ENCODE measurements at places on chromosomes 7 and 10.

DNA sequence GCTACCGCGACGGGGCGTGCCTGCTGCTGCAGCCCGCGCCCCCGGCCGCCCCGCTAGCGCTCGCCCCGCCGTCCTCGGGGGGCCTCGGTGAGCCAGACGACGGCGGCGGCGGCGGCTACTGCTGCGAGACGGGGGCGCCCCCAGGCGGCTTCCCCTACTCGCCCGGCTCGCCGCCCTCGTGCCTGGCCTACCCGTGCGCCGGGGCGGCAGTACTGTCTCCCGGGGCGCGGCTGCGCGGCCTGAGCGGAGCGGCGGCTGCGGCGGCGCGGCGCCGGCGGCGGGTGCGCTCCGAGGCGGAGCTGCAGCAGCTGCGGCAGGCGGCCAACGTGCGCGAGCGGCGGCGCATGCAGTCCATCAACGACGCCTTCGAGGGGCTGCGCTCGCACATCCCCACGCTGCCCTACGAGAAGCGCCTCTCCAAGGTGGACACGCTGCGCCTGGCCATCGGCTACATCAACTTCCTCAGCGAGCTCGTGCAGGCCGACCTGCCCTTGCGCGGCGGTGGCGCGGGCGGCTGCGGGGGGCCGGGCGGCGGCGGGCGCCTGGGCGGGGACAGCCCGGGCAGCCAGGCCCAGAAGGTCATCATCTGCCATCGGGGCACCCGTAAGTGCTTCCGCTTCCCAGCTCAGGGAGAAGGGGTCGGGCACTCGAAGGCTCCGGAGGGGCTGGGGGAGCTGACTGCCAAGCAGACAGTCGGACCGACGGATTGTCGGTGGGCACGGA, 761 bp downstream of the PTF1A start:
- DNase-seq, result no peak

DNA sequence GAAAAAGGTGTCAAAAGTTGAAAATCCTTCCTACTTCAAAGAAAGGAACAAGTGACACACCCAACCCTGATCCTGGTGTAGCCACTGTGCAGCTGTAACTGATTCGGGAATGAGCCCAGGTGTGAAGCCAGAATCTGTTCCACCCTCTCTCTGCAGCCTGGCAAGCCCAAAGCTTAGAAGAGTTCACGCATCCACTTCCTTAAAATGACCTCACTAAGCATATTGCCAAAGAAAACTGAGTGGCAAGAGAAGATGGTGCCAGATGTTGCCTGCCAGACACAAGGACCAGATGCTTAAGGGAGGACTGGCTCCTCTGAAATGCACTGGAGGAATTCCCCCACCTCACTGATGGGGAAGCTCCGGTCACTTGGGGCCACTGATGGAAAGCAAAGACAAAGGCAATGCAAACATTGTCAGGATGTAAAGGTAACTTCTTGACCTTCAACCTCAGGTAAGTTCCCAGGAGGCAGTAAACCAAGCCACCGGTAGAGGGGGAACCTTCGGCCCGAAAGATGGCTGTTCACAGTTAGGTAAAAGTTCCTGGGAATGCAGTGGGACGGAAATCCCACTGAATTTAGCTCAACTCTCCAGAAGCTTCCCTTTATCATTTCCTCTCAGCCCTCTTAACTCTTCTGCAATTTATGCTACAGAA, 554.9 kb downstream of the KCNMA1 start:
- no peak for DNase-seq

DNA sequence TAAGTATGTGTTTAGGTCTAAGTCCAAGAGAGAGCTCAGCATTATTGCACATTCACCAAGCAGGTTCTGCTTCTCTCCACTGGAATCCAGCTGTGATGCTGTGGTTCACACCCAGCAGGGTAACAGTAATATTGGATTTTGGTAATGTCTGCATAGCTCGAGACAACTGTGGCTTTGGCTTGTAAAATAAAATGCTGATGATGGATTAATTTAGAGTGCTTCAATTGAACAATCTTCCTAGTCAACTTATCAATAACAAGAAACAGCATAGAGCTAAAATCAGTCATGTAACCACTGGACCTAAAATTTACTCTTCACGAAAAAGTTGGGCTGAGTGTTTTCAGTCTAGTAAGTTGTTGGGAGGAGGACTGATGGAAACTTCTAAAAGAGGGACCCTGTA, 709.2 kb downstream of the TYW1 start:
- no peak for DNase-seq

- no peak for DNase-seq
Measured at GRCh38 chr7:71846160-71846559, 566.0 kb downstream of the CALN1 start.

GRCh38 chr7:77698042-77698625, 1.9 kb downstream of the RSBN1L start:
- DNase-seq, result no peak

- no peak for DNase-seq
Measured at GRCh38 chr10:128421371-128422160, 295.3 kb upstream of the MKI67 start.

- no peak for DNase-seq
Measured at GRCh38 chr7:67760971-67761370, 764.3 kb downstream of the TYW1 start.

DNA sequence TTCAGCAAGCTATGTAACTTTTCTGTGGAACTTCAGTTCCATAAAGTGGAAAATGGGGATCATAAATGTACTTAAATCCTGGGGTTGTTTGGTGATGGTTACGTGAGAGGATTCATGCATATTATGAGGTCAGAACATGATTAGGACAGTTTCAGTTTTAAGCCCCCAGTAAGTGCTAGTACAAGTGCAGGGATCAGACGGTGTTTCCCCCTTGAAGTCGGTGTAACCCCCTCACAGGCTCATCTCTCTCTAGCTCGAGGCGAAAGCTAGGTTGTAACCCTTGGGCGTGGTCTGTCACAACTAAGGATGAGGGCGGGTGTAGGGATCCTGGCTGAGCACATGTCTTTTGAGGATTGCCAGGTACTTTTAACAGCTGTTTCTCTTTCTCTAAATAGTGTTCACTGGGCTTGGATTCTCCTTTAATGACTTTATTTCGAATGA, 84.7 kb downstream of the SPAG6 start:
- no peak for DNase-seq

DNA sequence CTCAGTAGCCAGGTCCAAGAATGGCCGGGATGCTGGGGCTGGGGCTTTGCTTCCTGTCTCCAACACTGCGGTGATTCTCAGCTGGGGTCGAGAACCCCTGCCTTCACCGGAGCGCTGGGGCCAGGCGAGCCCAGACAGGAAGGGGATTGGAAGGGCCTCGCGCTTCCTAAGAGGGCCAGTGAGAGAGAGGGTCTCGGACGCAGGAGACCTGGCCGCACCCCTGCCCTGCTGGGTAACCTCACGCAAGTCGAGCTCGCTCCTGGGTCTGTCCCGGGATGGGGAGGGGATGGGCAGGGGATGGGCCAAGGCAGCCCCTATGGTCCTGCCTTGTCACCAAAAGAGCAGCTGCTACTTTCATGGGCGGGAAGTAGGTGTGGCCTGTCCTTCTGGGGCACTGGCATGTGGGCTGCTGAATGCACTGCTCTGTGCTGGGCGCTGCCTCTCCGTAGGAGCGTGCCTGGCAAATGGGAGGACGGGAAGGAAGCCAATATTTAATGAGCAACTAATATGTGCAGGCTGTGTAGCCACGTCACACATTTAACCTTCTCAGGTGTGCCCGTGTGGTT, 20.0 kb downstream of the KCNK18 start:
- DNase-seq, result no peak

- no peak for DNase-seq
Measured at GRCh38 chr10:3020881-3021280, 46.5 kb upstream of the PFKP start.

GRCh38 chr10:101611096-101611905, 23.2 kb downstream of the DPCD start:
- DNase-seq, result no peak

DNA sequence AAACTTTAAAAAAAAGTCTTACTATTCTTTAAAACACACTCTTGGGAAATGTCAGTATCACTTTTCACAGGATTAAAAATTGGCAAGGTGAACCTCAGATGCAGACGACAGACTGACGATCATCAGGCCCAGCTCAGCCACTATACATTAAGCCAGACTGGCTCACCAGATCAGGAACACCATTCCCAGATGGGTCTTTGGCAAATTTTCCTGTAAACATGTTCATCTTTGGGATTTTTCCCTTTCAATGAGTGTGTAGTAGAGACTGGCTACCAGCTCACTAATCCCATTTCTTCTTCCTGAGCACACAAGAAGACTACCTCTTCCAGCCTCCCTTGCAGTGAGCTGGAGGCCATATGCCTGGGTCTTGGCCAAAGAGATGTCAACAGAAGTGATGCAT, 142.7 kb upstream of the CHST15 start:
- DNase-seq, result no peak

DNA sequence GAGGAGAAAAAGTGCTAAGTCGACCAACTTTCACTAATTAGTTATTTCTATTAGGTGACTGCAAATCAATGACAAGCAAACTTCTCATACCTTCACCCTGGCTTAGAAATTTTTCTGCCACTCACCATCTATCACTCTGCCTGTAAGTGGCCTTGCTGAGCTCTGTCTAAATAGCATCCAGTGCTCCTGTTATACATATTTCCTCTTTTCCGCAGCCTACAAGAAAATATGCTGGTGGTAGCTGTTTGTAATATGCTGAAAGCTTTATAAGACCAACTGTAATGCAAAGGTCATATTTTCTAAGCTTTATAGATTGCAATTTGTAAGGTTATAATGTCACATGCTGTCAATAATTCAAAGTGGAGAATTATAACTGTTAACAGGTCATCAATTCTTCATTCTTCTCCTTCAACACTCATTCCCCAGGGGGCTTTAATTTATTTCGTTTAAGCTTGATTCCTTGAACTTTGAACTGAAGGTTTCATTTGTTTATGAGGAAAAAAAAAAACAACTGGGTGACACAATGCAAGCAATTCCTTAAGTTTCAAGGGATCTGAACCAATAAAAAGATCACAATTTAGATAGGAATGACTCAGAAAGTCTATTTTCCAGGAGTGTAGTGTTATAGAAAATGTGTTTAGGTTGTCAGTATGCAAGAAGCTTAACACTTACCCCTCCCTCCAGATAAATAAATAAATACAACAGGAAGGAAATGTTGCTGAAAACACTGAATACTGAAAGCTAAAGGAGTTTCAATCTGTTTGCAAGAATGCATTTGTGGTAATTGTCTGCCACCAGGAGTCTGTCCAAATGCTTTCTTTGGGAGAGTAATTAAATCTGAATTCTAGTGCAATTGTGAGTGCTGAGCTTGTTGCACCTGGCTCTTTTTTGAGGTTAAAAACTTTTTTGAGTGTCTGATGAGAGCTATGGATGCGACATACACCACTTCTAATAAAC, 183.7 kb downstream of the SORCS1 start:
- no peak for DNase-seq

DNA sequence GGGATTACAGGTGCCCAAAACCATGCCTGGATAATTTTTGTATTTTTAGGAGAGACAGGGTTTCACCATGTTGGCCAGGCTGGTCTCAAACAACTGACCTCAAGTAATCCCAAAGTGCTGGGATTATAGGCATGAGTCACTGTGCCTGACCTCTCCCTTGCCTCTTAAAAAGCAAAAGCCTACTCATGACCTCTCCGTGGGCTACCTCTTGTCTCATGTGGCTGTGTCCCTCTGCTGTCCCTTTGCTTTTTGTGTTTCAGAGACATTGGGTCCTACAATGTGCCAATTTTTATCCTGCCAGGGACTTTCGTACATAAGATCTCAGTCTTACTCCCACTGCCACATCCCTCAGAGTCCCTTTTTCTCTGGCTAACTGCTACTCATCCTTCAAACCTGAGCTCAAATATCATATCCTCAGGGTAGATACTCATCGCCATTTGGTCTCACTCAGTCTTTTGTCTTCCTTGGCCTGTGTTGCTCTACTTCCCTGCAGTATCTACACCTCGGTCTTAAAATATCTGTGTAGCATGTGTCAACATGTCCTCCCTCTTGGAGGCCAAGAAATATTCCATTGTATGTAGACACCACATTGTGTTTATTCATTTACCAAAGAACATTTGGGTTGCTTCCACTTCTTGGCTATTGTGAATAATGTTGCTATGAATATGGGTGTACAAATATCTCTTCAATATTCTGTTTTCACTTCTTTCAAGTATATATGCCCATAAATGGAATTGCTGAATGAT, 465.0 kb upstream of the KLF6 start:
- DNase-seq, result no peak

- DNase-seq, result no peak
Measured at GRCh38 chr10:26043469-26043868, 109.4 kb downstream of the MYO3A start.

DNA sequence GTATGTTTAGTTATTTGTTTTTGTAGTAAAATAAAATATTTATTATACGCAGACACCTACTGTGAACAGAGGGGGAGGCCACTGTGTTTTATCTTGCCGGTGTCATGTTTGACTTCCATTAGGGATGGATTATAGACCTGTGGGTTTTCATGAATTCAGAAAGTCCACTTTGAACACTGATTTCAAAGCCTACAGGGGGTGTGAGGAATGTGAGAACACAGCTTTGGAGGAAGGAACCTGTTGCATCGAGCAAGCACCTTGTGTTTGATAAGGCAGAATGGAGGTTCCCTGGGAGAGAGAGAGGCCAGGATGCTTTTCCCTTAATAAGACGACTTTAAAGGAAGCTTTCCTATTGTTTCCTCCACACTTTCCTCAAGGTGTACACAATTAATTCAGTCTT, 665.0 kb upstream of the MGMT start:
- no peak for DNase-seq

- no peak for DNase-seq
Measured at GRCh38 chr10:78115135-78115853, 81.6 kb downstream of the RPS24 start.

- DNase-seq, result no peak
Measured at GRCh38 chr7:54550471-54550870, 8.3 kb downstream of the VSTM2A start.

DNA sequence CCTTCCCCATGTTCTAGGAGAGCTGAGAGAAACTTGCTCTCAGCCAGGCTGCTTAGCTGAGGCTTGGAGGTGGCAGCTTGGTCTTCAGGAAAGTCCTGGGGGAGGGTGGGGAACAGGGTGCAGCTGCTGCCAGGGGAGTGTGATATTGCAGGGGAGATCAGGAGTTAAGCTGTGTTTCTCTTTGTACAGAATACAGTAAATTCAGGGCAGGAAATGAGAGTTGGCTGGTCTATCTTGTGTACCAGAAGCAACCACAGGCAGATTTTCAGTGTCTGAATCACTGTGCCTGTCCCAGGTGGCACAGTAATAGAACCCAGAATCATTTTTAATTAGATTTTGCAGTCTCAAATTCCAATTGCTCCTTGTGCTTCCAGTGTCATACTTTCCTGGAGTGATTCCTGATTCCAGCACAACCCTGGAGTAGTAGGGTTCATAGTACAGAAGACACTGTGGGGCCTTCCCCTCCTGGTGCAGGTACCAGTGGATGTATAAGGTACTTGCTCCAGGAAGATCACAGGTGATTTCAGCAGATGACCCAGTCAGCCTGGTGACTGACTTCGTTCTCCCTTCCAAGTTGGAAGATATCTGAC, 94.0 kb upstream of the TARP start:
- no peak for DNase-seq

GRCh38 chr10:44300666-44301649, 83.9 kb downstream of the CXCL12 start:
- DNase-seq, result no peak
